Tibial nerve (tissue), 4 donors: ENCODE measurements at places on chromosomes 1 and 21.

GRCh38 chr1:80657707-80658106, 1143.0 kb upstream of the ADGRL2 start:
- DNase-seq, result no peak

GRCh38 chr1:82586473-82586872, 785.7 kb downstream of the ADGRL2 start:
- no peak for DNase-seq

- no peak for DNase-seq
These were observed 917 bp downstream of the STX12 start for GRCh38 chr1:27773826-27774445.

GRCh38 chr21:43918385-43918947, 53.4 kb downstream of the AGPAT3 start:
- no peak for DNase-seq
